ENCODE measurements at places on chromosomes 16 and 17.

DNA sequence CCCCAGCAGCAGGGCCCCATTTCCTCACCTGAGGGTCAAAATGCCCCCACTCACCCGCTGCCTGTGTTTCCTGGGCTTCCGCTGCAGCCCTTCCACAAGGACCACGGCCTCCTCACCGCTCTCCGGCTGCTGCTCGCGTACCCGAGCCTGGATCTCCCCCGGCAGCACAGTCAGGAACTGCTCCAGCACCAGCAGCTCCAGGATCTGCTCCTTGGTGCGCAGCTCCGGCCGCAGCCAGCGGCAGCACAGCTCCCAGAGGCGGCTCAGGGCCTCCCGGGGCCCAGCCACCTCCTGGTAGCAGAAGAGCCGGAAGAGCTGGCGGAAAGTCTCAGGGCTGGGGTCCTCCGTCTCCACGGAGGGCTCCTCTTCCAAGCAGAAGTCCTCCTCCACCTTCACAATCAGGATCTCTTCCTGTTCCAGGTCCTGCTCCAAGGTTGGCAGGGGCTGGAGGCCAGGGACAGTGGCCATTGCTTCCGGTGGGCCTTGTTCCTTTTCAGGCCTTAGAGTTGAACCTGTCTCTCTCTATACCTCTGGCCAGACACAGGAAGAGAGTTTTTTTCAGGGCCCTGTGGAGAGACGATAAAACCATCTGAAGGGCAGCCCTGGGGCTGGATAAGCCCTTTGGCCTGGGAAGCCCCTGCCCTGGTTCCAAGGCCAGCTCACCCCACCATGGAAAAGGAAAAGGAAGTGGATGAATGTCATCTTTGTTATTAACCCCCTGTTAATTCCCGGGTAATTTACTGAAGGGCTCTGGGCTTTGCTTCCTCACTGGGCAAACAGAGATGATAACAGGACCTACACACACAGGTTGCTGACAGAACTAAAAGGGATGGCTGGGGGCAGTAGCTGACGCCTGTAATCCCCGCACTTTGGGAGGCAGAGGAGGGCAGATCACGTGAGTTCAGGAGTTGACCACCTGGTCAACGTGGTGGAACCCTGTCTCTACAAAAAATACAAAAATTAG lies 1.2 kb downstream of the ZNF500 start:
- DNase-seq, result no peak

- DNase-seq, result no peak
These were observed 4.8 kb upstream of the ZDHHC1 start for GRCh38 chr16:67421030-67421429.

DNA sequence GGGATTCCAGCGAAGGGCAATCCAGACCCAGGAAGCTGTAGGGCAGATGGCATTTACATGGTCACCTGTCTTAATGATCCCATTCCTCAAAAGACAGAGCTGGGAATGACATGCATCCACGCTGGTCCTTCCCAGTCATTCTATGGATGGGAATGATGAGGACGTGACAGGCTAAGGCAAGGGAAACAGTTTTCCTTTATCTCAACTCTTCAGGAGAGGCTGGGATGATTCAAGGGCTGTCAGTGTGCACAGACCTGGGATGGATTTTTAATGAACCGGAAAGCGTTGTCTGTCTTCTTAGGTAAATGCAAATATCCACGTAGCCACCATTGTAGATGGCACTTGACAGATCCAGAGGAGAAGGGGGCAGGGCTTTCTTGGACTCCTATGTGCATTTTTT lies 483.2 kb upstream of the EEF2KMT start:
- no peak for DNase-seq

GRCh38 chr17:56217921-56218320 lies 64.6 kb downstream of the ANKFN1 start:
- no peak for DNase-seq

GRCh38 chr16:48824271-48824670 lies 214.3 kb upstream of the N4BP1 start:
- DNase-seq, result peak; percentile 18

DNA sequence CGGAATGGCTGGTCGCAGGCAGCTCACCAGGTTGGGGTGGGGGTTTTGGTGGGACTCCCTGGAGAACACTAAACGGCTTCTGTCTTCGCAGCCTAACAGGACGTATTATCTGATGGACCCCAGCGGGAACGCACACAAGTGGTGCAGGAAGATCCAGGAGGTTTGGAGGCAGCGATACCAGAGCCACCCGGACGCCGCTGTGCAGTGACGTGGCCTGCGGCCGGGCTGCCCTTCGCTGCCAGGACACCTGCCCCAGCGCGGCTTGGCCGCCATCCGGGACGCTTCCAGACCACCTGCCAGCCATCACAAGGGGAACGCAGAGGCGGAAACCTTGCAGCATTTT lies 59.7 kb downstream of the PDPK1 start:
- no peak for DNase-seq

GRCh38 chr17:41403404-41404023 lies 6.1 kb upstream of the KRT31 start:
- DNase-seq, result no peak

GRCh38 chr17:36188891-36189306 lies 7.7 kb downstream of the CCL3L1 start:
- no peak for DNase-seq

DNA sequence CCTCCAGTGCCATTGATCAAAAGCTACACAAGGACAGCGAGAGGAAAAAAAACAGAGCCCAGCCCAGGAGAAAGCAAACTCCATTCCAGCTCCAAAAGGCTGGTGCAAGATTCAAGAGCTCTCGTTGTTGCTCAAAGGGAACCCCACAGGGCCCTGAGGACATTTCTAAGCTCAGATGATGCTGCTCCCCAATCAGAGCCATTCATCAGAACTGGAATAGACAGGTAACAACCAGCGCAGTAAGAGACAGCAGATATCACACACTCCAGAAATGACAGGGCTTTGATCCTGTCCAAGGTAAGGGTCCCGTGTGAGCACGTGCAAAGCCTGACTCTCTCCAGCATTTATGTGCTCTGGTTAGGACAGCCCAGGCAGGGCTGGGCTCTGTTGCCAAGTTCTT lies 20.1 kb downstream of the PMP22 start:
- DNase-seq, result no peak

- no peak for DNase-seq
These were observed 5.7 kb upstream of the MILR1 start for GRCh38 chr17:64443086-64443760.

- DNase-seq, result no peak
These were observed 14.4 kb downstream of the METTL9 start for GRCh38 chr16:21613781-21614180.

GRCh38 chr17:80727409-80727755 lies 182.7 kb downstream of the RPTOR start:
- no peak for DNase-seq

- peak; percentile 88 for DNase-seq
These were observed 30.8 kb downstream of the USP10 start for GRCh38 chr16:84730406-84731106.

DNA sequence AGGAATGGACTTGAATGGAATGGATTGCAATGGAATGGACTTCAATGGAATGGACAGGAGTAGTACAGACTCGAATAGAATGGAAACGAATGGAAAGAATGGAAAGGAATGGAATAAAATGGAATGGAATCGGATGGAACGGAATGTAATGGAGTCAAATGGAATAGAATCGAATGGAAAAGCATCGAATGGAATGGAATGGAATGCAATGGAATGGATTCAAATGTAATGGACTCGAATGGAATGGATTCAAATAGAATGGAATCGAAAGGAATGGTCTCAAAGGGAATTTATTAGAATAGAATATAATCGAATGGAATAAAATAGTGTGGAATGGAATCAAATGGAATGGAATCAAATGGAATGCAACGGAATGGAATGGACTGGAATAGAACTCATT lies 484.9 kb upstream of the WSB1 start:
- no peak for DNase-seq

DNA sequence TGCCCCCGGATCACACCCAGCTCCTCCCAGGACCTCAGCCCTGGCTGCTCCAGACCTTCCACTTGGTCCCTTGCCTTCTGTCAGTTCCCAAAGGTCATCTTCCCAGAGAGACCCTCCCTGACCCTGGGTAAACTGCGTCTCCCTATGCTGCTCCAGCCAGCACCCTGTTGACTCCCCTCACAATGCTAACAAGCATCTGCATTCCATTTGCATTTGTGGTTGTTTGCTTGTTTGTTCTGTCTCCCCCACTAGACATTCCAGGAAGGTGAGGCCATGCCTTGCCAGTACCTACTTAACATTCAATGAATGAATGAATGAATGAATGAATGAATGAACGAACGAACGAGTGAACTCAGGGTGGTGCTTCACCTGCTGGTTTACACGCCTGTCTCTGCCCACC lies 171.2 kb downstream of the WSCD1 start:
- DNase-seq, result no peak

GRCh38 chr16:55398762-55399161 lies 74.8 kb downstream of the IRX6 start:
- no peak for DNase-seq

DNA sequence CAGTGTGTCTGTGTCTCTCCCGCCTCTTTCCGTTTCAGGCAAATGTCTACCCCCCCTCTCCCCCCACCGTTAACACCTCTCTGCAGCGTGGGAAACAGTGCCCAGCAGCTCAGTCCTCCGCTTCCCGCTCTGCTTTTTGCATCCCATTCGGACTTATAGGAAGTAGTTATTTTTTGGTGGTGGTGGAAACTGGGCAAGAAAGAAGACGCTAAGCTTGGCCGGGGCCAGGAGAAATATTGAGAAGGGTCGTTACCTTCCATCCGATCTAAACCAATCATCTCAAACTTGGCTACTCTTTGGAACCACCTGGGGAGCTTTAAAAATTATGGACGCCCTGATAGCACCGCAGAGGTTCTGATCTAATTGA lies 499 bp upstream of the HLF start:
- no peak for DNase-seq

- DNase-seq, result no peak
These were observed 6.0 kb downstream of the TBC1D26 start for GRCh38 chr17:15738066-15738465.

GRCh38 chr16:80742331-80742730 lies 62.1 kb downstream of the CDYL2 start:
- no peak for DNase-seq

DNA sequence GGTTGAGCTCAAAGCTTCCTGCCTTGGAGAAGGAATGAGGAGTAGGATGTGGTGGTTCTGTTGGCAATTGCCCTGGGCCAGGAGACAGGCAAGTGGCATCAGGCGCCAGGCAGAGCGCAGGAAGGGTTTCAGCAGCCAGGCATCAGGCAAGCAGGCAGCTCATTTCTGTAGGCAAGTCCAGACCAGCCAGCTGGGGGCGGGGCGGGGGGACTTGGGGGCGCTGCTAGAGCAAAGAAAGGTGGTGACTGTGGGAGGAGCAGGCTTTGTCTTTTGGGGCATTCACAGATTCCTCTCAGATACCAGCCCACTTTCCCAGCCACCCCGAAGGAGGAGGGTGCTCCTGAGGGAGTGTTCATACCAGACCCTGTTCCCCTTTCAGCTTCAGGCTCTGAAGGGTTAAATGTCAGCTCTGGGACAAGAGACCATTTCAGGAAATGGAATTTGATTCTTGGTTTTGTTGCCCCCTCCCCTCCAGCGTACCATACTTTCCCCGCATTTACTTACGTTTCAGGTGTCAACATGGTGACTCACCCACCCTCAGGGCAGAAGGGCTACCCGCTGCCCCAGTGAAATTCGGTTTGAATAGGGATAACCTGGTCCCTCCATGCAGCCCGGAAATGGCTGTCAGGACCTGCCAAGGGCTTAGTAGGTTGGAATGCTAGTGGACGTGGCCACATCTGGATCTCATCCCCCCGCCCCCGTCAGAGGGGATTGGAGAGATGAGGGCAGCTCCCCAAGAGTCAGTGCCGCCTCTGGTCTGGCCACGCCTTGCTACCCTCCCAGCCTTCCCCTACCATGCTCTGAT lies 13.2 kb downstream of the NGFR start:
- peak; percentile 55 for DNase-seq

DNA sequence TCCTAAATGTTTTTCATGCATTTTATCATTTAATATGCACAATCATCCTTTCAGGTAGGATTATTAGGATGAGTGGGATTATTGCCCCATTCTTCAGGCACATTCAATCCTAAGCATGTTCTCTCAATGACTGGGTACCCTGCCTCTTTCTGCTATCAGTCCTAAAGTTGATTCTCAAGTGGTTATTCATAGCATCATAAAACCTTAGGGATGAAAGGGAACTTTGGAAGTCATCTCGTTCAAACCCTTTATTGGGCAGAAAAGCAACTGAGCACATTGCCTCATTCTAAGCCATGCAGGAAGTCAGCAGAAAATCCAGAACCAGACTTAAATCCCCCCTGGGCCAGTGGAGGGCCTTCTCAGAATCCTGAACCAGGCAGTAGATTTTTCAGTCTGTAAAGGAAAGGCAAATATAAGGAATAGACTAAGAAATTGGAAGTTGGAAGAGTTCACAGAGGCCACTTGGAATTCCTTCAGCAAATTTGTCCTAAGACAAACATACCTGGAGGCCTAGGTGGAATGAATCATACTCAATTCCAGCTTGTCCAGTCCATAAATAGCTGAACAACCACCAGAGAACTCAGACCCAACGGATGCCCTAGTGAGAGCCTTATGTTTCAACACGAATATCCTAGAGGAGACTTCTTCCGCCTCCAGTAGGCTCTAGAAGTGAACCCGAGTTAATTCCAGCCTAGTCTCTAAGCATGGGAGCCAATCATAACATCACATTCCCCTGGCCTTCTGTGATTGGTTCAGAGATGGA lies 62.7 kb downstream of the IRX6 start:
- DNase-seq, result no peak

All from RPMI7951 (cell line).